ENCODE measurements at places on chromosomes 13 and 19.

DNA sequence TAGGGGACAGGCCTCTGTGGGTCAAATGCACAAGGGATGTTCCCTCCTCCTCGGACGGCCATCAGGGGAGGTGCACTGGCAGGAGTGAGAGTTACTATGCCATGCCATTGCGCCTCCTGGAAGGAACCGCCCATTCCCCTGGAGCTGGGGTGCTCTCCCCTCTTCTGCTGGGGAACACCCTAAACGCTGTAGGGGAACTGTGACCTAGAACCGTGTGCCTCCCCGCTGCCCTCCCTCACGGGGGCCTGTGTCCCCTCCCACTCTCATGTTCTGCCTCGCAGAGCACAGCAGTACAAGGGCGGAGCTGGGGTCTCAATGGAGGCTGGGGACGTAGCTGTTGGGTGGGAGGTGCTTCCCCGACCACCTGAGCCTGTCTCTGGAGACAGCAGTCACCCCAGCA lies 17.2 kb upstream of the CRTC1 start:
- no peak for DNase-seq

DNA sequence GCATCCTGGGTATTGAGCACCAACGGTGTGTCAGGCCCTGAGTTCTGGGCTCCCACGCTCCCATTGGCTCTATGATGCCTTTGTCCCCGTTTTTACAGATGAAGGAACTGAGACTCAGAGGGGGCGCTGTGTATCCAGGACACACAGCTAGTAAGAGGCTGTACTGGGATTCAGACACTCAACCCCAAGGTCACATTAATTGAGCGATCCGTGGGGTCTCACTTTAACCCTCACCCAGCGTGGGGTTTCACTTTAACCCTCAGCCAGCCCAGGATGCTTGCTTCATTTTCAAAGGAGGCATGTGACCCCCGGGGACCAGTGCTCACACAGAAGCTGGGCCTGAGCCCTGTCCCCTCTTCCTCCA lies 42.6 kb downstream of the CYP4F22 start:
- no peak for DNase-seq

DNA sequence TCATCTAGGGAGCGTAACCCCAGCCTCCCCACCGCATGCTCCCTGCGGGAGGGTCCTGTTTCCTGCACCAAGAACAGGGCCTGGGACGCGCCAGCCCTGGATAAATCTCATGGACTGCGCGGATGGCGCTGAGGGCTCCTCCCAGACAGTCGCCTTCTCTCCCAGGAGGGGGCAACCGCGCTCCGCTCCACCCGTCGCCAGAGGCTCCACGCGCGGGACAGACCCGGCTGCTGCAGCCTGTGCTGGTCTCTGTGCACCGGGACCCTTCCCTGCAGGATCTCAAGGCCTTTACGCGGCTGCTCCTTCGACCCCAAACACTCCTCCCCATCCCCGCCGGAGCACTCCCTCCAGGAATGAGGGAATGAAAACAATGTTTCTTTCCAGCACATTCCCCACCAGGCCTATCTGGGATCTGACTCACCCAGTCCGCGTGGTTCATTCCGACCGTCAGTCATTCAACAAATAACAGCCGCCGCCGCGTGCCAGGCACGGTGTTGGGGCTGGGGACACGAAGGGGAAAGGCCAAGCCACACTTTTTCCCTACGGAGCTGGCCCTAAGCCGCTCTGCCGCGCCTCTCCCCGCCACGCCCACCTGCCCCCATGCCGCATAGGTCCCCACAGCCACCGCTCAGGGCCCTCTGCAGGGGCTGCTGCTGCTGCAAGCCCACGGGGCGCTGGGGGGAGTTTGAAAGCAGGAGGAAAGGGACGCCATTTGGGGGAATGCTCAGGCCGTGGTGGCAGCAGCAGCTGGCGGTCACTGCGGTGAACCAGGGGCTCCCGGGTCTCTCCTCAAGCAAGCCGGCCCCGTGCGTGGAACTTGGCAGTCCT lies 6.0 kb downstream of the PNMA8B start:
- DNase-seq: no peak

DNA sequence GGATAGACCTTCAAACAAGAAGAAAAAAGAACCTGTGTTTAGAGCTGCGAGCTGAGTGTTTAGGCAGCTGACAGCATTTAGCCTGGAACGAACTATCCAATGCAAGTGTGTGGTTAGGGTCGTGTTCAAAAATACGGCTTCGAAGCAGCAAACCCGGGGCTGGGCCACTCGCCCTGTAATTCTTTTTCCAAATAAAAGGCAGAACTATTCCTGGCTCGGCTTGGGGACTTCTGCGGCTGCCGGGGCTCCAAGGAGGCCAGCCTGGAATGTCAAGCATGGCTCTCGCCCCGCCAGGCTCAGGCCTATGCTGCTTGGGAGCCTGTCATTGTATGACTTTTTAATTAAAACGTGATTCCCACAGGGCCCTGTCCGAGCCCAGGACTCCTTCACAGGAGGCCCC lies 51.7 kb upstream of the KLF2 start:
- DNase-seq: no peak

GRCh38 chr19:29266001-29266400 lies 53.0 kb upstream of the UQCRFS1 start:
- DNase-seq: no peak

- no peak for DNase-seq
Observed at GRCh38 chr13:33279414-33280278, 5.9 kb downstream of the STARD13 start.

- no peak for DNase-seq
Observed at GRCh38 chr13:109180905-109181425, 551.6 kb downstream of the MYO16 start.

DNA sequence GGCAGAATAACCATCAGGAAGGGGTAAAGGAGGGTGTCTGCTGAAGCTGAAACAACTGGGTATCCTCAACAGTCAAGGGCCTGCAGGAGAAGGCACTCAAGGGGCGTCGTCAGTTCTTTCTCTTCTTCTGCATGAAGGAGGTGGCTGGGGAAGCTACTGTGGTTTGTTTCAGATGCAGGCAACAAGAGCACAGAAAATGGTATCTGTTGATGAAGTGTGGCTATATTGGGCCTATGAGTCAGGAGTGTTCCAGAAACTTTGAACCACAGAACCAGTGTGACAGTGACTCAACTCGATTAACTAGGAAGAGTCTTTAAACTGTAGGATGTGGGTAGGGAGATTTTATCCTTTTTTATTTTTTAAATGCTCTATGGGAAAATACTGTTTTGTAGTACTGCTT lies 686.3 kb downstream of the FGF9 start:
- no peak for DNase-seq

DNA sequence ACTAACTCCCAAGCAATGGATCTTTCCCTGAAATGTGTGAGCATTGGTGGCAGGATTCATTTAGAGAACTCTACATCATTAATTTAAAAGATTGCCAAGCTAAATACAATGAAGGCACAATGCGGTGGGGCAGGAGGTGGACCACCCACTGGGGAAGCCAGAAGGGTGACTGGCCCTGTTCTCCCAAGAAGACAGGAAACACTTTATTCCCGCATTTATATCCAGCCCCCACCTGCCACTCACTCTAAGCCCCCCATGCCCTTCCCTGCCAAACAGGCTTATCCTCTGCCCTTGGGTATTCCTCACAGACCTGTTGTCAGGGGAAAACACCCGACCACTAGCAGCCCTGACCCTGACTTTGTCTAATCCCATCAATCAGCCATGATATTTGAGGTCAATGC lies 189.1 kb upstream of the UBL3 start:
- no peak for DNase-seq

DNA sequence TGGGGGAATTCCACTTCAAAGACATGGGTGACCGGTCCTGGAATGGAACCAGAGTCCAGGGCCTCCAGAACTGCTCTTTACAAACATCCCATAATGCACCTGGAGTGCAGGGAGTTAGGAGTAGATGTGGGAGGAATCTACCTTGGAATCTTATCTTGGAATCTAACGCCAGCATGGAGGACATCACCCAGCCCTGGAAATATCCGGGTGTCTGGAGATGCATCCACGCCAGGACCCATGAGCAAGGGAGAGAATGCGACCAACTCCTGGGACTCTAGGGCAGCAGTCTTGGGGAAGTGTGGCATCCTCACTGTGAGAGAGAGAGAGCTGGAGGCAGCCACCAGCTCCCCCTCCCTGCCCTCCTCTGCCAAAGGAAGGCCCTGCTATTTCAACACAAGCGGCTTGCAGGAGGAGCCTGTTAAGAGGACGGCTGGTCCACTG lies 211.8 kb downstream of the UQCRFS1 start:
- DNase-seq: no peak

- no peak for DNase-seq
Observed at GRCh38 chr19:13796301-13797057, 1.2 kb downstream of the ZSWIM4 start.

- DNase-seq: no peak
Observed at GRCh38 chr13:104021806-104022397, 955.7 kb upstream of the SLC10A2 start.

GRCh38 chr13:101681834-101682233 lies 229.4 kb downstream of the ITGBL1 start:
- no peak for DNase-seq

DNA sequence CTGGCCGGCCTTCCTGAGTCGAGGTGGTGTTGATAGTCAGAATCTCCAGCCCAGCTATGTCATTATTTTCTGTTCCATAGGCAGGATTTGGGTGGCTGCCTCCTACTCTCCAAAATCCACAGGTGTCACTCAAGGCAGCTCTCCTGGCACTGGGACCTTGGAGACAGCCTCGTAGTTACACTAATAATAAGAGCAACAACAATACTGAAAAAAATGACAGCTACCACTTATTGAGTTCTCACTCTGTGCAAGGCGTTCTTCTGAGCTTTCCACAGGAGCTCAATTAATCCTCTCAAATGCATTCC lies 12.2 kb upstream of the KLK12 start:
- DNase-seq: no peak

- no peak for DNase-seq
Observed at GRCh38 chr13:114315074-114315785, 927 bp downstream of the CHAMP1 start.

DNA sequence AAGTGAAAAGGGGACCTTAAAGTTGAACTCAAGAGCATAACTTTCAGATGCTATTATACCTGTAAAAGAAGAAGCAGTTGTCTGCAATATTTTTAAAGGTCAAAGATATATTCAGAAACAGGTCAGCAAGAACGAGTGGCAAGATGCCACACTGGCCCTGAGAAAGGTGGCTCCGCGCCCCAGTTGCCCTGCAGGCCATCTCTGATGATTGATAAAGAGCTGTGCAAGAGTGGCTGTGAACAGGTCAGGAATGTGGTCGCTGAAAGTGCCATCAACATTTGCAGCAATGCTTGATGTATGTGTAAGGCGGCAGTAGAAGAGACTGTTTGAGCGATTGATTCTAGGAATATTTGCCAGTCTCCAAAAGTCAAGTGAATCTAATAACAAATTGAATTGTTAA lies 664.2 kb upstream of the SLC10A2 start:
- no peak for DNase-seq

DNA sequence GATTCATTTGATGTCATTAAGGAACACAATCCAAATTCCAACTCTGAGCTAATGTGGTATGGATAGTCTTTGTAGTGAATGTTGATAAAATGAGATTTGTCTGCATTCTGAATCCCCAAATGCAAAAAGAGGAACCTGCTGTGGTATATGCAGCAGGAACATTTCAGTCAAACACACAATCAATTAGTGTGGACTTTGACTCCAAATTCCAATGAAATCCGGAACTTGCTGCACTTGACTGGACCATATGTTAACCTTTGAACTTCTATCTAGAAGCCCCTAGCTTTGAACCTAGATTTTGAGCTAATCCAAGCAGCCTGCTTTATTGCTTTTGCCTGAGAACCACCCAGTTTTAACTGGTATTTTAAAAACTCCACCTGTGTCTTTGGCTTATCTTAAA lies 341.3 kb downstream of the SPRY2 start:
- no peak for DNase-seq

DNA sequence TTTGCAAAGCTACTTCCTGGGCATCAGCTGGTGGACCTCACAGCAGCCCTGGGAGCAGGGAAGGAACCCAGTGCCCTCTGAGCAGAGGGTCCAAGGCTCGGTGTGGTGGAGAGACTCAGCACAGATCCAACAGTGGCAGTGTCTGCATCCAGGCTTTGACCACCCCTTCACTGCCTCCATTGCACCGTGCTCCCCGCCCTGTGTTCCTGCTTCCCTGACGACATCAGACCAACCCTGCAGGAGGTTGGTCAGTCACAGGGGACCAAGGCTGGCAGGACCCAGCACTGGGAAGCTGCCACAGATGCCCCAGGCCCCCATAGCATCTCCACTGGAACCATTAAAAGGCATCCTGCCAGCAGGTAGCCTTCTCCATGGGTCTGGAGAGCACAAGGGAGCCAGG lies 7.8 kb upstream of the VSTM2B start:
- no peak for DNase-seq

GRCh38 chr19:13408889-13409518 lies 97.3 kb downstream of the CACNA1A start:
- no peak for DNase-seq

DNA sequence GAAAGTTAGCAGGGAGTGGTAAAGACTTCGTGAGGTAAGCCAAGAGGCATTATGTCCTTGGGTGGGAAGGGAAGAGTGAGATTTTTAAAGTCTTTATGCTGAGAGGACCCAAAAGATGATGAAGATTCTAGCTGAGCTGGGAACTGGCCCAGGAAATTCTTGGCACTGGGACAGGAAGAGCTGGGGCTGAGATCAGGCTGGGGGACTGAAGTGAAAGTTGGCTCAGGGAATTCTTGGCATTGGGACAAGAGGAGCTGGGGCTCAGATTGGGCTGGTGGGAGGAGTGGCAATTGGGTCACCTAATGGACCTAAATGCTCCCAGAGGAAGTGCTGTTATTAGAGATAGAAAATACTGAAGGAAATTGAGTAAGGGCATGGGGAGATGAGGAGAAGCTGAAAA lies 8.8 kb downstream of the SCEL start:
- no peak for DNase-seq

- DNase-seq: no peak
Observed at GRCh38 chr13:44895953-44896335, 93.3 kb downstream of the NUFIP1 start.

GRCh38 chr13:21330126-21330861 lies 128.8 kb downstream of the ZDHHC20 start:
- peak; percentile 15 for DNase-seq

DNA sequence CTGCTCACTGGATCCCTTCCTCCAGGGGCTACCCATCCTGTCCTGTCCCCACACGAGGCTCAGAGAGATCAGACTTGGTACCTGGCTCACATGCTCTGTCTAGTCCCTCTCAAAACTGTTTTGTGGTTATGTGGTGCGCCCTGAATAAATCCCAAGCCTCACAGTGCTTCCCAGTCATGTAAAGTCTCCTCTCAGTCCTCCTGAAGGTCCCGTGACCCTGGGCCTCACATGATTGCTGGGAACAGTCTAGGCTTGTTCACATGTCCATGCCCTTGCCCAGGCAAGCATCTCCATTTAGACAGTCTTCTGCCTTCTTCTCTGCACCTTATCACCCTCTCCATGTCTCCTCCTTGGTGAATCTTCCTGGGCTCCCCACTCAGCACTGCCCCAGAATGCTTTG lies 36.0 kb upstream of the POU2F2 start:
- DNase-seq: no peak

DNA sequence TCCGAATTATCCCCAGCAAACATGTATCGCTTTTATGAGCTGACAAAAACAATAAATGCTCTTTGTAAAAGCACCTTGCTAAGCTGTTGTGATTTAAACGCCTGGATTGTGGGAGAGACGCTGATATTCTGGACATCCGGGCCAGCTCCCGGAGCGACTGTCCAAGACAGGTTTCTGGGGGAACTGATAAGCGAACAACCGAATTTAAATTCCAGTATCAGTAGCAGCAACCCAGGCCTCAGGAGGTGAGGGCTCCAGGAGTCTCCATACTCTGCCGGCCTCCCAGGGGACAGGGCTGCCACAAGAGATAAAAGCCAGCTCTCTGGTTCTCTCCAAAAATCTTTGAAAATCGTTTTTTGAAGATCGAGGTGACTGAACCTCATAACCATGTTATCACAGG lies 50.3 kb upstream of the VSTM2B start:
- no peak for DNase-seq

- DNase-seq: no peak
Observed at GRCh38 chr13:21683034-21683733, 12.3 kb downstream of the FGF9 start.
